ENCODE measurements at places on chromosomes 11 and 22.

DNA sequence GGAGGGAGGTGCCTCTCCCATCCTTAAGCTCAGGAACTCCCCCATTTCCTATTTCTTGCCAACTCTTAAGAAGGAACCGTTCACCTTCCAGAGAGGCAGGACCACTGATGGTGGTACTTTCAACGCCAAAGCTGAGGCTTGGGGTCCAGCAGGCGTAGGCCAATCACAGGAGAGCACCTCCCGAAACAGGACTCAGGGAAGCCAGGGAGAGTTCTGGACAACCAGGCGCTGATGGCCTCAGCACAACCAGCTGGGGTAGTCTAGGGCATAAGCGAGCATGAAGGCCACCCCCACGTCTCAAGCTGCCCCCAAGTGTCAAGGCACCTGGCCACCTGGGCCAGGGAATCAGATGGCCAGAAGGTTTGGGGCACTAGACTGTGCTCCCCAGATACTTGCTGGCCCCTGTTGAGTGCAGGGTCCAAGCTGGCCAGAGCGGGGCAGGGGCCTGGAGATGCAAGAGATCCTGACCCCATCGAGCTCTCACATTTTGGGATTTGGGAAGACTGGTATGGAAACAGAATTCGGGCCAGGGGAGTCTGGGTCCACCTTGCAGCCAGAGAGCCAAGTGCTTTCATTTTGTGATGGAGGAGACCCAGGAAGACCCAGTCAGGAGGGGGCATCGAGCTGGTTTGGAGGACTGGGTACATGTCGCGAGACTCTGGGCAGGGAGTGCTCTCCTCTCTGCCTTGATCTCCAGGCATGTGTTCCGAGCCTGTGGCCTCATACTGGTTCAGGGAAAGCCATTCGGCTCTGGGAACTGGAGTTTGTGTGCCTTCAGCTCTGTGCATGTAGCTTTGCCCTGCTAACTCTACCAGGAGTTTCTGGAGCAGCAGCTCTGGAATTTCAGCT is 926 bp downstream of the CD6 start:
- no peak for DNase-seq

GRCh38 chr11:124167826-124168231 is 15.3 kb upstream of the OR10D3 start:
- DNase-seq: no peak

- DNase-seq: peak; percentile 9
These were observed 1.1 kb downstream of the SLC43A3 start for GRCh38 chr11:57425565-57426438.

GRCh38 chr22:43344520-43344787 is 1.3 kb upstream of the SCUBE1 start:
- no peak for DNase-seq

DNA sequence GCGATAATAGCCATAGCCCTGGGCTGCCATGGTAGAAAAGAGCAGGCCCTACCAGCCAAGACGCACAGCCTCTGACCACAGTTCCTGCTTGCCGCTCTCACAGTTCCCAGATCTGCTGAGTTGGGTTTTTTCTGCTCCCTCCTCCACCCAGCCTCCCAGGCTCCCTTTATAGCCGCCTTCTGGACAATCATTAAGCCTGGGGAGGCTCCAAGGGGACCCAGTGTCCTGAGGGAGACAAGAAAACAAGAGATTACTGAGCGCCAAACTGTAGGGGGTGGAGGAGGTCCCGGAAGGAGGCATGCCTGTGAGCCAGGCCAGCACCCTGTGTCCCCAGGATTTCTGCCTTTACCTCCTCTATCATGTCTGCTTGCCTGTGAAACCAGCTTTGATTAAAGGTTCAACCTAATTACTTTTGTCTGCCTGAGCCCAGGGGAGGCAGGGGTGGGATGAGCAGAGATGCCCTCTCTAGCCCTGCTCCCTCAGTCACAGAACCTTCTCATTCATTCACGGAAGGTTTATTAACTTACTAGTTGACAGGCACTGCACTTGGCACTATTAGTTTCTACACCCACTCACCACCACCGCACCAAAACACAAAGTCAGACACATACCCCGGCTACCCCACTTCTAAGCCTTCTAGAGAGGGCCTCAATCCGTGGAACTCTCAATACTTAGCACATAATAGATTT is 1.2 kb downstream of the SLC37A4 start:
- DNase-seq: no peak

DNA sequence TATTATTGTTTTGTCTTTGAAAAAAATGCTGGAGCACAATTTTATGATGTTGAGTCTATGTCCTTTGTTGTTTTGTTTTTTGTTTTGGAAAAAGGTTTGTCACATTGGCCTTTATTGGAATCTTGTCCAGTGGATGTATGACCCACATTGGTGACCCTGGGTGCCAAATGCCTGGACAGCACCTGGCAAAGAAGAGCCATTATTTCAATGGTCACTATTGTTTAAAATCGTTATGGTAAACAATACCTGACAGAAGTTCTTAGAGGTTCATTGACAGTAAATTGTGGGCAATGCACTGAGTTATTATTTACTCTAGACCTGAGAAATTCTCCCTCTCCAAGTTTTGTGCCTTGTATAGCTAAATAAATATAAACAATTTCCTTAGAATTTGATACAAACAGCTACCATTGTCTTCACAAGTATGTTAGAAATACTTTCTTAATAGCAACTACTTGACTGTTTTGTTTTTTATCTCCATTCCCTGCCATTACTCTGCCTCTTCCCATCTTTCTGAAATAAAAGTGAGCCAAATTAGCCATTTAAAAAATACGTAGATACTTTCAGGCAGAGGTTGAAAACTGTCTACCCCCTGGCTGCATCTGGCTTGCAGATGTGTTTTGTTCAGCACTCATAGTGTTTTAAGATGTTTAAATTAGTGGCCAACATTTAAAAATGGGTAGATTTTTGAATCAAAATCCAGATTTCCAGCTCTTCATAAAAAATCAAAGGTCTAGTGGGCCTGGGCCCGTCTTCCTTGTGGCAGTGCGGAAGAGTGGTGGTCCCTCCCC is 39.9 kb downstream of the BMAL1 start:
- no peak for DNase-seq

DNA sequence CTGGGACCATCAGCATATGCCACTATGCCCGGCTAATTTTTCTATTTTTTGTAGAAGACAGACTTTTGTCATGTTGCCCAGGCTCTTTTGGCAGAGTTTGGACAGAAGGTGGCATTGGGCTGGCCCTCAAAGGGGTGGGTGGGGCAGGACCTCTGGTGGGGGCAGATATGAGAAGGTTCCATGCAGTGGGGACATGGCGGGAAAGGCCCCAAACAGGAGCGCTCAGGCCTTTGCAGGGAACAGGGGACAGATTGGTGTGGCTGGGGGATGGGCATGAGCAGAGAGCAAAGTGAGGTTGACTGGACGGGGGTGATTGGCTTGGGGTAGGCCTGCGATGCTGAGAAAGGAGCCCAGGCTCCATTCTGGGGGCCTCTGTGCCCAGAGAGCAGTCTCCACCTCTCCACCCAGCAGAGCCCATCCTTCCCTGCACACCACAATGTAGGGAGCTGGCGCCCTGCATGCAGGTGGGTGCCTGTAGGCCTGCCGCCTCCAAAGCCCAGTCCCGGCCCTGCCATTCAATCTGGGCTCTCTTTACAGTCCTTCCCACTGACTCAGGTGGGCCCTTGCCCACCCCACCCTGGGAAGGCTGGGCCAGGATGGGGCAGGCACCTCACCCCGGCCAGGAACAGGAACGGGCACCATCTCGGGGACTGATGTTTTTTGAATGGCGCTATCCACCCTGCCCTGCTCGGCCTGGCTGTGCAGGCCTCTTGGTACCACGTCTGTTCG is 98.7 kb downstream of the MORC2 start:
- no peak for DNase-seq

- peak; percentile 97 for DNase-seq
These were observed 203.7 kb downstream of the ARHGAP42 start for GRCh38 chr11:100890789-100891188.

DNA sequence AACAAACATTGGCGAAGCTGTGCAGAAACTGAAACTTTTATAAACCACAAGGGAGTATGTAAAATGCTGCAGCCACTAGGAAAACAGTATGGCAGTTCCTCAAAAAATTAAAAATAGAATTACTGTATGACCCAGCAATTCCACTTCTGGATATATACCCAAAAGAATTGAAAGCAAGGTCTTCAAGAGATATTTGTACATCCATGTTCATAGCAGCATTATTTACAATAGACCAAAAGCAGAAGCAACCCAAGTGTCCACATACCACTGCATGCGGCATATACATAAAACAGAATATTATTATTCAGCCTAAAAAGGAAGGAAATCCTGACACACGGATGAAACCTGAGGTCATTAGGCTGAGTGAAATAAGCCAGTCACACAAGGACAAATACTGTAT is 85.8 kb downstream of the RELT start:
- peak; percentile 14 for DNase-seq

GRCh38 chr22:17853073-17853472 is 78.8 kb upstream of the BID start:
- DNase-seq: no peak

- no peak for DNase-seq
These were observed 62.6 kb downstream of the PPME1 start for GRCh38 chr11:74233683-74234082.

GRCh38 chr22:43481568-43482317 is 69.9 kb downstream of the MPPED1 start:
- no peak for DNase-seq

GRCh38 chr11:102810950-102811660 is 13.1 kb upstream of the MMP1 start:
- DNase-seq: peak; percentile 40

DNA sequence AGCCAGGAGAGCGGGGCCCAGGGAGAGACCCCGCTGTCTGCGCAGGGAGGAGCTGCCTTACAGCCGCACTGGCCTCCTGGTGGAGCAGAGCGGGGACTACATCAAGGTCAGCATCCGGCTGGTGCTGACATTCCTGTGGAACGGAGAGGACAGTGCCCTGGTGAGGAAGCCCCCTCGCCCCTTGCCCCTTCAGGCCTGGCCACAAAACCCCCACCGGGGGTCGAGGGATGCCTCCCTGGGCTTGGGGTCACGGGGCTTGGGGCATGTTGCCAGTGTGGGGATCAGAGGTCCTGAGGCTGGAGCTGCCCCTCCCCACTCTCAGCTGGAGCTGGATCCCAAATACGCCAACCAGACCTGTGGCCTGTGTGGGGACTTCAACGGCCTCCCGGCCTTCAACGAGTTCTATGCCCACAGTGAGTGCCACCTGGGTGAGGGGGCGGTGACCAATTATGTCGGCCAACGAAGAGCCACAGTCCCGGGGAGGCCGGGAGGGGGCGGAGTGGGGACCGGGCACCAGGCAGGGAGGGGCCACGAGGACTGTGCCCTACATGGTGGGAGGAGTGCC is 4.2 kb downstream of the MUC5B start:
- DNase-seq: no peak

GRCh38 chr11:66051371-66051765 is 796 bp upstream of the SF3B2 start:
- no peak for DNase-seq

GRCh38 chr11:102115557-102115956 is 5.3 kb downstream of the YAP1 start:
- peak; percentile 39 for DNase-seq
